ENCODE measurements at places on chromosomes 13 and 19.

GRCh38 chr19:54302257-54302656 is 10.7 kb downstream of the LILRA5 start:
- no peak for DNase-seq

DNA sequence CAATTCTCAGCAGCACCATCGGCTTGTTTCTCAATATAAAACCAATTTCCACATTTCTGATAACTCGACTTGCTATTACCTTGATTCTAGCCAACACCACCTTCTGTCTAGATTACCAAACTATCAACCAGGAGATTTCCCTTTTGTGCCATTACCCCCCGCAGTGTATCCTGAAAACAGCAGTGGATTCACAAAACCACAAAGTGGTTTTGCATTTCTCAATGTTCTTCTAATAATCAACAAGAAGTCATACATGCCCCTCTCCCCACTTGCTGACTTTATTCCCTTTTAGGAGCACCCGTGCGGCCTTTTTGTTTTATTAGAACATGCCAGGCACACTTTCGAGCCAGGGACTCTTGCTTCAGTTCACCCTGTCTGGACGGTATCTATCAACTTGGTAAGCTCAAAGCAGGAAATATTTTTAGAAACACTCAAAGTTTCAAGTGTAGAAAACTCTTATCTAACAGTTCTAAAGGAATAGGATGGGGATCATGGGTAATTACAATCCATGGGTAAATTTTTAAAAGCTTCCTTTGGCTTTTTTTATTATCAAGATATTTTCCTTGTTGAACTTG is 967.4 kb downstream of the EFNB2 start:
- no peak for DNase-seq

- DNase-seq: no peak
Observed at GRCh38 chr13:70107125-70107497, 515 bp upstream of the ATXN8OS start.

DNA sequence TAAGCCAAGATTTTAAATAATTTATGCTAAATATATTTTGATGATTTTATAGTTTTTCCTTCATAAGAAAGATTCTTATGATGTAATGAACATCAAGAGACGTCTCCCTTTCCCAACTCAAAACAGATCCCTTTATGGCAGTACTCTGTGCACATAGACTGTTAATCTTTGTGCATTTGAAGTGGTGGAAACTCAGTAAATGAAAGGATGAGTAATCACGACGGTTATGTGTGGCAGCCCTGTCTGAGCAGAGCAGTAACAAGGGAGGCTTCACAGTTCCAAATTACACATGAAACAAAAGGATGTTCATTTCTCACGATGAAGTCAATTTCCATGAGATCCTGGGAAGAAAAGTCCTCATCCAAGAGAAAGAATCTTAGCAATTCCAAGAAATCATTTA is 498.1 kb downstream of the KLF5 start:
- DNase-seq: no peak

- no peak for DNase-seq
Observed at GRCh38 chr19:38522915-38523314, 89.4 kb downstream of the RYR1 start.

DNA sequence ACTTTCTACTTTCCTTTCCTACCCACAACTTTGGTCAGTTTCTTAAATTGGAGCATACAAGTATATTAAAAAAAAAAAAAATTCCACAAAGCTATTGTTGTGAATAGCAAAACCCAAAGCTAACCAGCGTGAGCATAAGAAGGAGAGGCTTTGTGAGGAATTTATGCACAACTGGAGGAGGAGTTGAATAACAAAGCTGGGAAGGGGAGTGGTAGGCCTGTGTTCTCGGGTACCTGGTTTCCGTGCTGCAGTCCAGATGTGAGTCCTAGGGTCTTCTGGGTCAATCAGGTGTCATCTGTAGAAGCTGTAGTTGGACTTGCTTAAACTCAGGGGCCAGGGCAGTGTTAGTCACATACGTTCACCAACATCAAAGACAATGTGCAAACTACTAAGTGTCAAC is 422.5 kb upstream of the SGCG start:
- DNase-seq: no peak

GRCh38 chr19:8113017-8113416 is 36.4 kb downstream of the FBN3 start:
- DNase-seq: no peak

DNA sequence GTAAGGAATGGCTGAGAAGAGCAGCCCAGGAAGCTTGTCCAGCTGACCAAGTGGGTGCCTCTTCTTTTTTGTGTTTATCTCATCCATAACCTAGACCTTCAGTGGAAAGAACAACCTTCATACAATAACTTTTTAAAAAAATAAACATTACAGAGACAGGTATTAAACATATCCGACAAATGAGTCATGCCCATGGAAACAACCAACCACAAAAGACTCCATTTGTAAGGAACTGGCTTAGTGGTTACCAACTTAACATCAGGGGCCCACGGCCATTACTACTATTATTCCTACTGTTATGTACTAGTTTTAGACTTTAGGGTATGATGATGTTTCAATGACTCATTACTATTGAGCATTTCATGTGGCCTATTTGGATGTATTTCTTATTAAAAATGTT is 191.7 kb upstream of the SERP2 start:
- no peak for DNase-seq

- no peak for DNase-seq
Observed at GRCh38 chr13:81682081-81682630, 1341.2 kb upstream of the SPRY2 start.

- no peak for DNase-seq
Observed at GRCh38 chr19:8089664-8090601, 37.4 kb downstream of the CCL25 start.

GRCh38 chr13:99407906-99408702 is 93.2 kb upstream of the TM9SF2 start:
- DNase-seq: no peak

- no peak for DNase-seq
Observed at GRCh38 chr13:28246891-28247290, 108.5 kb downstream of the PAN3 start.

DNA sequence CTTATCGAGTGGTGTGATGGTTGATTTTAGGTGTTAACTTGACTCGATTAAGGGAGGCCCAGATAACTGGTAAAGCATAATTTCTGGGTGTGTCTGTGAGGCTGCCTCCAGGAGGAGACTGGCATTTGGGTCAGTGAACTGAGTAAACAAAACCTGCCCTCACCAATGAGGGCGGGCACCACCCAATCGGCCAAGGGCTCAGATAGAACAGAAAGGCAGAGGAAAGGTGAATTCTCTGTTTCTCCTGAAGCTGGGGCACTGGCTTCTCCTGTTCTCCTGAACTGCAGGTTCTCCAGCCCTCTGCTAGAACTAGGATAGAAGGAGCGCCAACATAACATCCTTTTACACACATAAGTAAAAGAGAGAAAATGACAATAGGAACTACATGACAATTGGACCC is 35.1 kb downstream of the ESD start:
- no peak for DNase-seq

DNA sequence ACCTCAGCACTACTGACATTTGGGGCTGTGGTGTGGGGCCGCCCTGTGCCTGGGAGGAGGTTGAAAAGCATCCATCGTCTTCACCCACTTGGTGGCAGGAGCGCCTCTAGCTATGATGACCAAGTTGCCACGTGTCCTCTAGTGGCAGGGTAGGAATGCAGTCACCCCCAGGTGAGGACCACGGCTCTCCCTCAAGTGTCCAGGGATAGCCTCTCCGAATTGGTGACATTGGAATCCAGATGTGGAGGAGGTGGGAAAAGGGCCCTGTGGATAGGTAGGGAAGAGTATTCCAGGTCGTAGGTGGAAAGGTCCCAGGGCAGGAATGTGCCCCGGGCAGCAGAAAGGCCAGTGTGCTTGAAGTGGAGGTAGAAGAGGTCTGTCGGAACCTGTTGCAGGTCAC is 37.6 kb downstream of the ARHGEF18 start:
- no peak for DNase-seq

DNA sequence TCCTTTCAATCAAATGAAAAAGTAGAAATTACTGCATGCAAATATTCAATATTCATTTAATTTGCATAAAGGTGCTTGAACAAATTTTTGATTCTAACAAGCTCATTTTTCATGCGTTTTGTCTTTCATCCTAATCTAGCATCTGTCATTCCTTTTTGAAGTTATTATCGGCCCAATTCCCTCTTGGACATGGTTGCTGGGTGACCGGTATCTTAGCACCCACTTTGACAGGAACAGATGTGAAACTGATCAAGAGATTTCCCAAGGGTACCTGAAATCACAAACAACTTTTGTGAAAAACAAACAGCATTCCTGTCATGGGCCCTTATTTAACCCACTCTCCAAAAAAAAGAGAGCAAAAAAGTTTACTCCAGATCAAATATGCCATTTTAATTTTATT is 13.3 kb downstream of the DACH1 start:
- DNase-seq: no peak

- DNase-seq: no peak
Observed at GRCh38 chr19:18928018-18928805, 8.7 kb downstream of the DDX49 start.

DNA sequence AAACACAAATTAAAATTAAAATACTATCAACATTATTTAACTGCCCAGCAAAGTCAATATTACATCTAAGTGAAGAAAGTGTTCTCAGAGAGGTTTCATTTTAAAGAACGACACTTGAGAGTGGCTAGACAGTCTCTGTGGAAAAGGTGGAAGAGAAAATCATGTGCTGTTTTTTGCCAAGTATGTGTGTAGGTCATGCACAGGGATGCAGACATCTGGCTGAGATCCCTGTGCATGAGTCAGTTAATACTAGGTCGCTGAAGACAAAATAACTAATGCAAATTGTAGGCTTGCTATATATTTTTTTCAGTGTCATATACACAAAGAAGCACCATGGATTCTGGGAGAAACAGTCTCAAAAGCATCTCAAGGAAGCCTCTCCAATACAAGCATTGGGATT is 44.3 kb upstream of the ENOX1 start:
- no peak for DNase-seq
